ENCODE measurements at places on chromosomes 5 and 9. TPM values are rescaled to one million over a fixed set of nuclear protein-coding genes. Genes with fewer than 3 reads are reported as not detected.

PFN3 gene
- not detected for total RNA-seq

VAV2 gene
- 17.4 TPM for total RNA-seq

SLC25A48 gene
- not detected for total RNA-seq

SUSD1 gene
- 21.2 TPM for total RNA-seq

ENTPD2 gene
- not detected for total RNA-seq

SPINK7 gene
- total RNA-seq: not detected

MYMK gene
- not detected for total RNA-seq

IL33 gene
- total RNA-seq: 44.6 TPM

FUT7 gene
- total RNA-seq: not detected

ZNF658 gene
- 4.6 TPM for total RNA-seq

DMRT2 gene
- 0.62 TPM for total RNA-seq

SLC36A3 gene
- total RNA-seq: not detected

FCN2 gene
- not detected for total RNA-seq

CCDC171 gene
- total RNA-seq: 4.5 TPM

TAF1L gene
- under 0.01 TPM for total RNA-seq

ARAP3 gene
- total RNA-seq: 4.8 TPM

F12 gene
- 0.50 TPM for total RNA-seq

ELAVL2 gene
- under 0.01 TPM for total RNA-seq

FAM221B gene
- not detected for total RNA-seq

BAAT gene
- total RNA-seq: under 0.01 TPM

DRD1 gene
- total RNA-seq: not detected

TRAF2 gene
- 16.3 TPM for total RNA-seq

ZNF300 gene
- 9.0 TPM for total RNA-seq

DCAF12 gene
- 12.3 TPM for total RNA-seq

RNF180 gene
- total RNA-seq: 3.4 TPM

GRIN1 gene
- under 0.01 TPM for total RNA-seq

SLC4A9 gene
- not detected for total RNA-seq

ADAMTS2 gene
- total RNA-seq: 31.4 TPM

EIF4E1B gene
- not detected for total RNA-seq

AGGF1 gene
- 31.2 TPM for total RNA-seq

CCDC69 gene
- 2.0 TPM for total RNA-seq

INSL6 gene
- not detected for total RNA-seq

OCLN gene
- 2.0 TPM for total RNA-seq

MAML1 gene
- 6.2 TPM for total RNA-seq

PCDHAC2 gene
- total RNA-seq: 1.9 TPM

NFX1 gene
- 25.2 TPM for total RNA-seq

UBAP2 gene
- 16.9 TPM for total RNA-seq

C9orf43 gene
- total RNA-seq: 0.77 TPM

ZNF879 gene
- 7.6 TPM for total RNA-seq

SHISAL2B gene
- not detected for total RNA-seq

ABL1 gene
- total RNA-seq: 62.4 TPM

CCDC187 gene
- total RNA-seq: under 0.01 TPM

RABEPK gene
- total RNA-seq: 35.3 TPM

LRRTM2 gene
- total RNA-seq: 0.12 TPM

LEAP2 gene
- 0.11 TPM for total RNA-seq

MSX2 gene
- total RNA-seq: 0.66 TPM

CTNND2 gene
- total RNA-seq: not detected

IL17B gene
- total RNA-seq: 0.22 TPM
